ENCODE measurements at places on chromosomes 6 and 20.

- DNase-seq = no peak
Observed at GRCh38 chr20:36768768-36769430, 4.7 kb downstream of the DSN1 start.

GRCh38 chr20:50379049-50379990 lies 130.9 kb upstream of the PTPN1 start:
- no peak for DNase-seq

DNA sequence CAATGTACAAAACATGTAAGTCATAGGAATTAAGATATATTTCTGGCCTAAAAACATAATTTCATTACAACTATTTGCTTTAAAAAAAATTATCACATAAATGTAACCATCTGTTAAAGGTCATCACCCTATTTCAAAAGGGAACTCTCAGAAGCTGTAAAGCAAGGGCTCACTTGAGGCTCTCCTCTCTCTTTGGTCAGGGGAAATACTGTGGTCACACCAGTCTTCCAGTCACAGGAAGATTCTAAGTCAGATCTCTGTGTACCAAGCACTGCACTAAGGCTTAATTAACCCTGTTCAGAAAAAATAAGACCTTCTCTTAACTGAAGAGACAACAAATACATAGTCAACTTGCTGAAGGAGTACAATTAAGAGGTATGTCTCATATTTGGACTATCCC lies 75.6 kb downstream of the MMS22L start:
- DNase-seq = no peak

GRCh38 chr20:50043573-50044352 lies 61.0 kb downstream of the SNAI1 start:
- DNase-seq = no peak

DNA sequence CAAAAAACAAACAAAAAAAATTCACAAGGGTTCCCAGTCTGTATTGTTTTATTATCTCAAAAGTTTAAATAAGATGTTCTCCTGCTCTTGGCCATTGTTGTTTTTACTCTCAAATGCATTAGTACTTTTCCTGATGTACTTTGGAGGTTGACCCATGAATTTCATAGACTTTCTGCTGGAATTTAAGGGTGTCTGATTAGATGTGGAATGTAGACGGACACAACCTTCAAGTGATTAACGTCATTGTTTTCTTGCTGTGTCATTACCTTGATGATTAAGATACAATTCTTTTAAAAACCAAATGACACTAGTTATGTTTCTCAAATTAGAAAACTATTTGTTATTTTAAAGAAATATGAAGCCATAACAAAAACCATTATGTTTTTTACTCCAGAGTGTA lies 421.4 kb upstream of the RUNX2 start:
- DNase-seq = no peak

DNA sequence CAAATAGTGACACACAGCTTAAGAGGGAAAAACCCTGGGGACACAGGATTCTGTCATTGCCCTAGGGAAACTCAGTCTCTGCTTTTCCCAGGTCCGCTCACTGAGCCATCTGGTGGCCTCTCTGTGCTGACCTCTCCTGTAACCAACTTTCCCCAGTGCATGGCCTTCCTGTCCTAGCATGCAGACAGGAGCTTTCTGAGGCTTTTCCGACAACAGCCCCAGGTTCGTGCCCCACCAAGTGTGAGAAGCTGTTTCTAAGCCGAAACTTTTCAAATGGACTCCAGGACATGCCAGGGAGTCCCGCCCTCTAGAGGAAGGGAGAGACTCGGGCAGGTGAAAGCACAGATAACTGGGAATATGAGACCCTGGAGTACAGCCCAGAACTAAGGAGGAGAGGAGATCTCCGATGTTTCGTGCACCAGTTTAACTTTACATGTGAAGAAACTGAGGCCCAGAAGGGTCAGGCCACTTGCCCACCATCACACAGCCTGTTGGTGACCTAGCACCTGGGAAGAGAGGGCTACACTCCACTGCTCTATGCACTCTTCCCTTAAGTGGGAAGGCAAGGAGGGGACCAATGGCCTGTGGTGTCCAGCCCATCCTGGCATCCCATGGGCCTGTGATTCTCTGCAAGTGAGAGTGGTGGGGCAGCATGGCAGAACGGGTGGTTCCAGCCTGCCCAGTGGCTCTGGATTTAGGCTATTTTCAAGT lies 46.2 kb downstream of the RPP40 start:
- peak; percentile 40 for DNase-seq

DNA sequence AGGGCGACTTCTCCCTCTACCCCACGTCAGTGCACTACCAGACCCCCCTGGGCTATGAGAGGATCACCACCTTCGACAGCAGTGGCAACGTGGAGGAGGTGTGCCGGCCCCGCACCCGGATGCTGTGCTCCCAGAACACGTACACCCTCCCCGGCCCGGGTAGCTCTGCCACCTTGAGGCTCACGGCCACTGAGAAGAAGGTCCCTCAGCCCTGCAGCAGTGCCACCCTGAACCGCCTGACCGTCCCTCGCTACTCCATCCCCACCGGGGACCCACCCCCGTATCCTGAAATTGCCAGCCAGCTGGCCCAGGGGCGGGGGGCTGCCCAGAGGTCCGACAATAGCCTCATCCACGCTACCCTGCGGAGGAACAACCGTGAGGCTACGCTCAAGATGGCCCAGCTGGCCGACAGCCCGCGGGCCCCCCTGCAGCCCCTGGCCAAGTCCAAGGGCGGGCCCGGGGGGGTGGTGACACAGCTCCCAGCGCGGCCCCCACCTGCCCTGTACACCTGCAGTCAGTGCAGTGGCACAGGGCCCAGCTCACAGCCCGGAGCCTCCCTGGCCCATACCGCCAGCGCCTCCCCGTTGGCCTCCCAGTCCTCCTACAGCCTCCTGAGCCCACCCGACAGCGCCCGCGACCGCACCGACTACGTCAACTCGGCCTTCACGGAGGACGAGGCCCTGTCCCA lies 57.5 kb upstream of the TMEM181 start:
- DNase-seq = no peak

GRCh38 chr6:142476452-142476851 lies 174.6 kb downstream of the ADGRG6 start:
- DNase-seq = no peak

- DNase-seq = no peak
Observed at GRCh38 chr6:150936021-150936555, 70.6 kb downstream of the MTHFD1L start.

DNA sequence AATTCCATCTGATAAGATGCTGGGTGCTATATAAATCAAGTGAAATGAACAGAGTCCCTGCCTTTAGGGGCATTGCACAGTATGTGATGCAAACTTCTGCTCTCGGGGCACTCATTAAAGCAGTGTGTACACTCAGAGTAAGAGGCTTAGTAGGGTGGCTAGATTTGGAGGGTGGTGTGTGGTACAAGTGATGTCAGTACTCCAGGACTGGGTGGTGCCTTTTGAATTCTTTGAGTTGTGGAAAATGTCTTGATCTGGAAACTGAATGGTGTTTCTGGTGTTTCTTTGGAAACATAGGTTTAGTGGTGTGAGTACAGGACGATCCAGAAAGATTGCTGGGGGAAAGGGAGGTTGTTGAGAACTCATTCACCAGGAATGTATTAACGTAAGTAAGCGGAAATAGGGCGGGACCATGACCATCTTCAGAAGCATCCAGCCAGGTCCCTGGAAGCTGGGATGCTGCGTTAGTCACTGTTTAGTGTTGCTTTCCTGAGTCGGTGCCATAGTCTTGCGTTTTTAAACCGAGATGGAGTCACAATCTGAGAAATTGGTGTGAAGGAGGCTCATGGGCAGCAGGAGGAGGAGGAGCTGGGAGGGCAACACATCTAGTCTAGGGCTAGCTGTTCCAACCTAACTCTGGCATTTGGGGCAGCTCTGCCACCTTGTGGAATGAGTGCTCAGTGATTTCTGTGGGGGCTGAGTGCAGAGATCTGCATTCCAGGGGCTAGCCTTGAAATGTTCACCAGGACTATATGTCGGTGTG lies 70.3 kb downstream of the SCAND1 start:
- peak; percentile 85 for DNase-seq

- DNase-seq = no peak
Observed at GRCh38 chr6:45148278-45148677, 179.9 kb upstream of the RUNX2 start.

DNA sequence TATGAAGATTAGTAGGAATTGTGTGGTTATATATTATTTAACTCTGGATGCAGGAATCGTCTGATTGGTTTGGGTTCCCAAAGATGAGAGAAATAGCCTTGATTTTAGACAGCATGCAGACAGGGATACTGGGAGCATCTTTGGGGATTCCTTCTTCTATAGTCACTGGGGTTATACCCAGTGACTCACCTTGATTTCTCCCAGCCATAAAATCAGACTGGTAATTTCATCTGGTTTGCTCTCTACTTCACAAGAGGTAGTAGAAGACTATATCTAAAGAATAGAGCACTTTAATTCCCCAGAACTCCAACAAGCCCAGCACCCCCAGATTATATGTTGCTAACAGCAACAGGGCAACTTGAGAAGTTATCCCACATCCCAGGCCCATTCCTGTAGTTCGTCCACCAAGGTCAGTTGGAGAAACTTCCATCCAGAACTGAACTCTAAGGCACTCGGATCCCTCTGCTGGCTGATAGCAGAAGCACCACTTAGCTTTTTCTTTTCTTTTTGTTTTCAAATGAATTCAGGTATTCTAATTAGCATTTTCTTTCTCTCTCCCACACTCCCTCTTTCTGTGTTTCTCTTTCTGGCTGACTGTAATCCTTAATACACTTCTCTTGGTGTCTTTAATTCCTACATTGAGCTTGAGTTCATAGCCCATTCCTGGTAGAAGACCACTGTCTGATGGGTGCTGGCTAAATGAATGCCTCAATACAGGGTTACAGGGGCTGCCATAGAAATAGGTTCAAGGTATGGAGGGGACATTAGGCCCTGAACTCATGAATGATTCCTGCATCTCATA lies 20.4 kb upstream of the EFHC1 start:
- DNase-seq = peak; percentile 58

- DNase-seq = peak; percentile 70
Observed at GRCh38 chr20:50169329-50169823, 15.9 kb upstream of the PEDS1 start.

GRCh38 chr6:159360306-159360705 lies 191.1 kb downstream of the FNDC1 start:
- no peak for DNase-seq

GRCh38 chr6:41578217-41579087 lies 32.3 kb downstream of the FOXP4 start:
- peak; percentile 99 for DNase-seq

GRCh38 chr6:18997375-18997826 lies 610.3 kb downstream of the RNF144B start:
- DNase-seq = peak; percentile 60

GRCh38 chr6:107115695-107116327 lies 496 bp upstream of the BEND3 start:
- peak; percentile 88 for DNase-seq

DNA sequence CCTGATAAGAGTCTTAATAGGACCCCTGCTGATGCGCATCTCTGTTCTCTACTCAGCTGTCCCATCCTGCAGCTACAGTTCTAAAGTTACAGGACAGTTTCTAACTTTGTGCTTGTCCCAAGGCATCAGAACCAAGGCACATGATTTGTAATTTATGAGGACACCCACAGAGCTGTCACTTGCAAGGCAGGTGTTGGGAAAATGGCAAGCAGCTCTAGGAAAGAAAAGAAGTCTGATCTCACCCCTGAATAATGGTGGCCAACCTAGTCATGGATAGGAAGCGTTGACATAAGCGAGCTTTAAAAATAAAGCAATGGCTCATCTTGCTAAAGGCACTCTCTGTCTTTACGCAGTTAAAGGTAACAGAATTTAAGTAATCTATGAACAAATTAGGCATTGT lies 127.6 kb upstream of the VGLL2 start:
- no peak for DNase-seq

GRCh38 chr6:145756170-145756662 lies 20.9 kb upstream of the EPM2A start:
- DNase-seq = no peak

DNA sequence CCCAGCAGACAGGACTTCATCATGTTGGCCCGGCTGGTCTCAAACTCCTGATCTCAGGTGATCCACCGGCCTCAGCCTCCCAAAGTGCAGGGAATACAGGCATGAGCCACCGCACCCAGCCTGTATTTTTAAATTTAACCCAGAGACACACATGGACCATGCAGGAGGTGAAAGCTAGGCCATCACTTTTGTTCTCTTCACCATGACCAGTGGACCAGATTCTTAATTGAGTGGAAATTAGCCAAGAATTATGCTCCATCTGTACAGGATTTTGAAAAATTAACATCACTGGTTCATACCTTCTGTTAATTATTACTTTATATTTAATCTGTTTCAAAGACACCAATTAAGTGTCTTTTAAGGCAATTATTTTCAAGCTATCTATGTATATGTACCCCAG lies 493.6 kb upstream of the NOX3 start:
- no peak for DNase-seq

DNA sequence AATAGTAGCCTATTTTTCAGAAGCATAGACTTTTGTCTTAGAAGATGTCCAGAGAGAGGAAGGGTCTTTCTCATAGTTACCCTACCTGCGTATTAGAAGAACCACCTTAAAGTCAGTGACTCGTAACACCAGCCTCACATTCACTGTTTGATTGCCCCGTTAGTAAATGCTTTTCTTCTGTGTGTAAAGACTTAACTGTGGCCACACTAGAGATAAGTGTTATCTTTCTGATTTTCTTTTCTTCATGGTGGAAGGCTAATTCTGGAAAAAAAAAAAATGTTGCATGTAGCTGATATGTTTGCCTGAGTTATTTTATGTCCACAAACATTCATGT lies 83.9 kb downstream of the SAMD3 start:
- DNase-seq = no peak

GRCh38 chr6:112254921-112255320 lies 554 bp upstream of the LAMA4 start:
- no peak for DNase-seq

DNA sequence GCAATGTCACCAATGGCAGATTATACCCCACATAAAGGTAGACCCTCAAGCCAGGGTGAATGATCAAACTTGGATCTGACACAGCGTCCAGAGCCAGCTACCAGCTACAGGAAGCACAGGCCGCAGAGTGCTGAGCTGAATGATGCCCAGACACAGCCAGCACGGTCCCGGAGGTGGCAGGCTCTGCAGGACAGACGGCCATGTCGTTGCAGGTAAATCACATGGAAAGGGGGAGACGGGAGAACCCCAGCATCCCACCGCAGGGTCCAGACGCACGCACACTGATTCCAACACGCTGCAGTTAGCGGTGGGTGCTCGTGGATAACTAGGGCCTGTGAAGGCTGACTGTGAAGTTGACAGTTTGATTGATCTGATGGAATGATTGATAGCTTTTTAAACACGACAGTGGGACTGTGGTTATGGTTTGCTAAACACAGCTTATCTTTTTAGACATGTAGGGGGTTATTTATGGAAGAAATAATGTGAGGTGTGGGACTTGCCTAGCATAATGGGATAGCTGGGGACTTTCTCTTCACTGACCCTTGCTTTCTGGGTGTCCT lies 228.5 kb downstream of the ERMARD start:
- DNase-seq = no peak

DNA sequence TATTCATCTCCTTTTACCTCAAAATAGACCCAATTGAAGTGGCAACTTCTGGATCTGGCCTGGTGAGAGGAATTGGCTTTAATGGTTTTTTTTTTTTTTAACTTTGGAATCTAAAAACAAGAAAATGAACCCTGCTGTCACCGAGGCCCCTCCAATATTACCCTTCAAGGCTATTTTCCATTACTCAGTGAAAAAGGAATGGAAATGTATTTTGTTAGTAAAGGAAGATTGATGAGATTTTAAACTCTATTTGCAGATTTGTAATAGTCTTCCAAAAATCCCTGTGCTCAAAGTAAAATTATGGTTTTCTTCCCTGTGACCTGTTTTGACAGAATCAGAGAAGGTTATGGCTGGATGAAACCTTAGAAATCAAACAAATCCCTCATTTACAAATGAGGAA lies 102.9 kb downstream of the TMEM170B start:
- DNase-seq = no peak

GRCh38 chr6:77633471-77633870 lies 19.4 kb upstream of the MEI4 start:
- no peak for DNase-seq
